CD14-positive monocyte (primary cell): ENCODE measurements at places on chromosomes 6 and 20. TPM values are rescaled to one million over a fixed set of nuclear protein-coding genes. Genes with fewer than 3 reads are reported as not detected.

PTPRA gene
- polyA plus RNA-seq = 13.1 TPM

SLC24A3 gene
- 0.04 and 0.05 TPM in 2 replicates for polyA plus RNA-seq

GSTA3 gene
- polyA plus RNA-seq = not detected

RIMS4 gene
- polyA plus RNA-seq = not detected

DNA sequence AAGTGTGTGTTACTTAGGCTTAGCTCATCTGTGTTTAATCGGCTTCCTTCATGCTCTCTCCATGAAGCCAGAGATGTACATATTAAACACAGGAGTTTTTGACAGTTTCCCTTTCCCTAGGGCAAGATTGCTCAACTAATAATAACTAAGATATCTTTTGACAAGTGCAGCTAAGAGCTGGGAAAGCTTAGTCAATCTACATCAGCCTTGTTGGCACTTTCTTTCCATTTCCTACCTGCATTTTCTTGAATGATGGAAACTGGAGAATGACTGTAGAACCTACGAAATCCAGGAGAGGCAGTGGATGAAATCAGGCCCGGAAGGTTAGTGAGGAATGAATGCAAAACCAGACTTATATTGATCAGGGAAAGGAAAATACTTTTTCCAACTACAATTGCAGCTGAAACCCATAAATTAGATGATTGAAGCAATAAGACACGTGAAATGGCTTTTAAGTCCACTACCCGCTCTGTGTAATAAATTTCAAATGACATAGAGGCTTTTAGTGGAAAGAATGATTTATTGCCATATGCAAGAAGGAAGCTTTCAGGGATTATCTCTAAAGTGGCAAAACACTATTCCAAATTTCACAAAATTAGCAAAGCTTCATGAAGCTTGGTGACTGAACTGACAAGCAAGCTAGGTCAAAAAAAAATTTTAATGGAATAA is 237.2 kb upstream of the ID4 start:
- H3K4me1 ChIP-seq = no peaks in the 10 kb centered on the region
- H3K4me3 ChIP-seq = no peak overlapping the region
- no peaks in the 10 kb centered on the region for H3K27me3 ChIP-seq
- no peaks in the 10 kb centered on the region for H3K36me3 ChIP-seq

- peak overlapping the region; percentile 3 for H3K27ac ChIP-seq
- no peak overlapping the region for H3K4me3 ChIP-seq
- H3K4me1 ChIP-seq = peaks cover 55% of the 10 kb centered on the region
- peak; percentile 41 for DNase-seq
Measured at GRCh38 chr20:57480444-57481160, 44.3 kb downstream of the CTCFL start.

DNA sequence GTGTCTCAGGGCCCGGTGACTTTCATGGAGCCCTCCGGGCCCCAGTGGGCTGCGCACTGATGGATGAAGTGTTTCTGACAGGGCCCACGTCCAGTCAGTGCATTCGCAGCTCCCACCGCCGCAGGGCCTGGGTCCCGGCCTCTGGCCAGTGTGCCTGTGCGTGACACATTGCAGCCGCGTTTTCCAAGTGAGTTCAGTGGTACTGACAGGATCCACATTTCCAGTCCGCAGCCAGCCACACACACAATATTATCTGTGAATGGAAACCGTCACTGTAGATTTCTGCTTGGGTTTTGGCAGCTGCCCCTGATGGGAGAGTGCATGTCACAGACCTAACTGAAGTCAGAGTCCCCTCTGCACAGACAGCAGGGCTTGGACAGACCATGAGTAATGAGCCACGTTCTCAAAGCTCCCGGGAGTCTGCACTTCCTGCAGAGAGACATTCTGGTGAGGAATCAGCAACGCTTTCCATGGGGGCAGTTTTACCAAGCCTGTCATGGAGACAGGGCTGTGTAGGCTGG is 171.4 kb downstream of the MYLK4 start:
- no peak for DNase-seq
- H3K27me3 ChIP-seq = no peaks in the 10 kb centered on the region
- no peaks in the 10 kb centered on the region for H3K4me1 ChIP-seq
- H3K27ac ChIP-seq = no peak overlapping the region
- no peaks in the 10 kb centered on the region for H3K36me3 ChIP-seq
- no peak overlapping the region for H3K4me3 ChIP-seq

DNA sequence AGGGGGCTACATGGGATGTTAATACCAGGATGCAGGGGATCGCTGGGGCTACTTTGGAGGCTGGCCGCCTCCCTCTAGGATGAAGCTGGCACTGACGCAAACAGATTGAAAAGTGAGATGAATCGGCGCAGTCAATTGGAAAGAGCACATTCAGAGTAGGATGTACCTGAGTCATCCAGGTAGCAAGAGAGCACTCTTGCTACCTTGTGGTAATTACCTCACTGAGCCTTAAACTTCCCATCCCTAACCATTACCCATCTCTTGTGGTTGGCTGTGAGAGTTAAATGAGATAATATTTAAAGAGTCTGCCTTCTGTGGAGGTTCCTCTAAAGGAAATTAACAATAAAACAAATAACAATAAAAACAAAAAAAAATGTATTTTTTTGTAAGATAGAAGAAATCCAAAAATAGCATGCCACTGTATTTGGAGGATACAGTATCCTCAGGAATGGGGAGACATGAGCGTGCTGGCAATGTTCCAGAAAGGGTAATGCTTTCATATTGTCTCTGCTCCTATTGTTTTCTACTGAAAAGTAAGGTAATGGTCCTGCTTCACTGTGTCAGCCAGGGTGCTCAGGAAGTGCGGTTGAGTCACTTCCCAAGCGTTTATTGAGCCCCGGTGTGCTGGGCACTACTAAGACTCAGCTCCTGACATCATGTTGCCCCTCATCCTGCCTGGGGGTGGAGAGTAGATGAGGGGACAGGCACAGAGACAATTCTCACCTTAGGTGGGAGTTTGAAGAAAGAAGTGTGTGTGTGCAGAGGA is 301.1 kb downstream of the EYA4 start:
- no peak for DNase-seq
- H3K27me3 ChIP-seq = no peaks in the 10 kb centered on the region
- no peak overlapping the region for H3K27ac ChIP-seq
- H3K4me1 ChIP-seq = no peaks in the 10 kb centered on the region

GRCh38 chr6:21003780-21004541 is 469.7 kb downstream of the CDKAL1 start:
- no peak overlapping the region for H3K27ac ChIP-seq
- no peak overlapping the region for H3K4me3 ChIP-seq
- H3K27me3 ChIP-seq = no peaks in the 10 kb centered on the region
- H3K36me3 ChIP-seq = no peaks in the 10 kb centered on the region
- DNase-seq = no peak
- H3K4me1 ChIP-seq = no peaks in the 10 kb centered on the region

DNA sequence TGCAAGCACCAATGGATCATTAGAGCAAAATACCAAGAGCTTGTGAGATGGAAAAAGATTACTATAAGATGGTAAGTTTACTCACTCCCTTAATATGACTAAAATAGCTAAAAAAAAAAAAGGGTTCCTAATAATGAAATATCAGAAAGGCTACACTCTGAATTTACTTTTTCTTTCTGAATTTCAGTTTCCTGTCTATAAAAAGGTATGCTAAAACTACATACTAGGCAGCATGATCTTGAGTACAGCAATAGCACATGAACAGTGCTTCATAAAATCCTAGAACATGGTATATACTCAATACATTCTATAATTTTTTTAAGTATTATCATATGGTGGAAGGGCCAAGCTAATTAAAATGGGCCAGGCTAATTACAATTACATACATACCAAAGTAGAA is 24.0 kb upstream of the FAM135A start:
- H3K4me3 ChIP-seq = no peak overlapping the region
- DNase-seq = no peak
- H3K4me1 ChIP-seq = no peaks in the 10 kb centered on the region
- H3K27me3 ChIP-seq = peaks cover 12% of the 10 kb centered on the region

- no peaks in the 10 kb centered on the region for H3K36me3 ChIP-seq
- H3K27me3 ChIP-seq = no peaks in the 10 kb centered on the region
Measured at GRCh38 chr20:59378396-59378795, 78.0 kb downstream of the EDN3 start.

DNA sequence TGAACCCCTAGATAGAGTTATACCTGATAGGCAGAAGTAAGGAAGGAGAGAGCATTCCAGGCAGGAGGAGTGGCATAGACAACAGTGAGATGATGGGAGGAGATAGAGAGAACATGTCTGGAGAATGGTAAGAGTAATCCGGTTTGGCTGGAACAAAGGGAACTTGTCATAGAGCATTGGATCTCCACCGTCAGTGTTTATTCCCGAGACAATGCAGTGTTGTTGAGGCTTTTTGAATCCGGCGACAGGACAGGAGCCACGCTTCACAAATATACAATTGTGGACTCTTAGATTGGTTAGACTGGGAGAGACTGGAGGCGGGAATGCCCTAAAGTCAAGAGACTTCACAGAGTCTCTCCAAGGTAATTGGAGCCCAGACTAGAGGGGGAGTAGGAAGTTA is 119.8 kb downstream of the ANKS1A start:
- no peak for DNase-seq
- no peaks in the 10 kb centered on the region for H3K27me3 ChIP-seq
- peaks cover 58% of the 10 kb centered on the region for H3K36me3 ChIP-seq
- peaks cover 5% of the 10 kb centered on the region for H3K4me1 ChIP-seq
- no peak overlapping the region for H3K27ac ChIP-seq

DNA sequence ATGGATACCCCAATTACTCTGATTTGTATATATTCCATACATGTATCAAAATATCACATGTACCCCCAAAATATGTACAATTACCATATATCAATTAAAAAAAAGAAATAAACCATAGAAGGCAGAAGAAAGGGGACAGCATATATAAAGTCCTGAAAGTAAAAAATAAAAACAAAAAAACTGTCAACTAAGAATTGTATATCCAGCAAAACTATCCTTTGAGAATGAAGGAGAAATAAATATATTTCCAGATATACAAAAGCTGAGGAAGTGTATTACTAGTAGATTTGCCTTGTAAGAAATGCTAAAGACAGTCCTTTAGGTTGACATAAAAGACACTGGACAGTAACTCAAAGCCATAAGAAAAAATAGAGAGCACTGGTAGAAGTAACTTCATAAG is 9.3 kb upstream of the RIPOR2 start:
- peaks cover 35% of the 10 kb centered on the region for H3K4me1 ChIP-seq
- no peak overlapping the region for H3K27ac ChIP-seq
- no peaks in the 10 kb centered on the region for H3K36me3 ChIP-seq
- H3K27me3 ChIP-seq = no peaks in the 10 kb centered on the region
- no peak overlapping the region for H3K4me3 ChIP-seq
